Erythroblast (primary cell): ENCODE measurements at places on chromosomes 2 and 18.

GRCh38 chr18:45482286-45482685 is 133.0 kb upstream of the SLC14A2 start:
- no peak for DNase-seq

DNA sequence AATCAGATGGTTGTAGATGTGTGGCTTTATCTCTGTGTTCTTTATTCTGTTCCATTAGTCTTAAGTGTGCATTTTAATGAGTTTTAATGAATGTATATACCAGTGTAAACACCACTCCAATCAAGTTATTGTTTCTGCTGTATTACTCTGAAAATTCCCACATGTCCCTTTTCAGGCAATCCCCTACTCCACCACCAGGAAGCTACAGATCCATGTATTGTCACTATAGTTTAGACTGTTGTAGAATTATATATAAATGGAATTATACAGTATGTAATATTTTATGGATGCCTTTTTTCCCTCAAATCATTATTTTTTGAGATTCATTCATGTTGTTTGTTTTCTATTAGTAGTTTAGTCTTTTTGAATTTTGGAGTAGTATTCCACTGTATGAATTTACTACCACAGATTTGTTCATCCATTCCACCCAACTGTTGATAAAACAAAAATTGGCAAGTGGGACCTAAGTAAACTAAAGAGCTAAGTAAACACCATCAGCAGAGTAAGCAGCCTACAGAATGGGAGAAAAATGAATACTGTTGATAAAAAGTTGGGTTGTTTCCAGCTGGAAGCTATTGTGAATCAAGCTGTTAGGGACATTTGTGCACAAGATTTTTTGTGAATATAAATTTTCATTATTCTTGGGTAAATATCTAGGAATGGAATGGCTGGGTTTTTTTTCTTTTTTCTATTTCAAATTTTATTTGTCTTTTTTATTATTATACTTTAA is 262.0 kb downstream of the CAMKMT start:
- no peak for DNase-seq

DNA sequence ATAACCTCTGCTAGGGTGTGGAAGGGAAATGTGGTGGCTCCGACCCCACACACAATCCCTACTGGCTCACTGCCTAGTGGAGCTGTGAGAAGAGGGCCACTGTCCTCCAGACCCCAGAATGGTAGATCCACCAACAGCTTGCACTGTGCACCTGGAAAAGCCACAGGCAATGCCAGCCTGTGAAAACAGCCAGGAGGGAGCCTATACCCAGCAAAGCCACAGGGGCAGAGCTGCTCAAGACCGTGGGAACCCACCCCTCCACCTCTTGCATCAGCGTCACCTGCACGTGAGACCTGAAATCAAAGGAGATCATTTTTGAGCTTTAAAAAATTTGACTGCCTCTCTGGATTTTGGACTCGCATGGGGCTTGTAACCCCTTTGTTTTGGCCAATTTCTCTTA is 249.0 kb upstream of the CDH2 start:
- DNase-seq: no peak

GRCh38 chr2:131112529-131112928 is 7.4 kb downstream of the PLEKHB2 start:
- no peak for DNase-seq

DNA sequence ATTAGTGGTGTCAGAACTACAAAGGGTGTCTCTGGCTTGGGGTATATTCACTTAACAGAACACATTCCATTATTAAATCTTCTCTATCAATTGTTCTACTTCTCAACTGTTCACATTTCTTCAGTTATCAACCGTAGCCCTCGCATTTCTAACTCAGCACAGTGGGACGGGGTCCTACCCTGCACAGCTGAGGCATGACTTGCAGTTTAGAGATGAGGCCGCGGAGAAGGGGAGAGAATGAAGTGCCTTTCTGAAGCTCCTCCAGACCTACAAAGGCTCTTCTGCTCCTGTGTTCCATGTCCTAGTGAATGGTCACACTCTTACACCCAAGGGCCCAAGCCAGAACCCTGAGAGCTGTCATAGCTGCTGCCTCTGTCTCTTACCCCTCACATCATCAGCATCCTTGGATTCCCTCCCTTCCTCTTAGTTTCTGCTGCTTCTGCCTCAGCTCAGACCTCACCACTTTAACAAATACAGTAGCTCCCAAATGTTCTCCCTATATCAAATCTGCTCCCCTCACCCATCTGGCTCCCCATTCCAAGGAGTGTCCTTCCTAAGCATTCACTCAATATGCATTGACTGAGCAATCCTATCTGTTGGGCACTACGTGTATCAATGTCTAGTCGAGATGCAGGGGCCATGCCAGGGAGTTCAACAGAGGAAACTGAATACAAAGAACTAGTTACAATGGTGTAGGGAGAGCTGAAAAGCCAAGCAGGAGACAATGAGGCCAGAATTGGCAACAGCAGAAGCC is 34.3 kb upstream of the MRPL19 start:
- no peak for DNase-seq

DNA sequence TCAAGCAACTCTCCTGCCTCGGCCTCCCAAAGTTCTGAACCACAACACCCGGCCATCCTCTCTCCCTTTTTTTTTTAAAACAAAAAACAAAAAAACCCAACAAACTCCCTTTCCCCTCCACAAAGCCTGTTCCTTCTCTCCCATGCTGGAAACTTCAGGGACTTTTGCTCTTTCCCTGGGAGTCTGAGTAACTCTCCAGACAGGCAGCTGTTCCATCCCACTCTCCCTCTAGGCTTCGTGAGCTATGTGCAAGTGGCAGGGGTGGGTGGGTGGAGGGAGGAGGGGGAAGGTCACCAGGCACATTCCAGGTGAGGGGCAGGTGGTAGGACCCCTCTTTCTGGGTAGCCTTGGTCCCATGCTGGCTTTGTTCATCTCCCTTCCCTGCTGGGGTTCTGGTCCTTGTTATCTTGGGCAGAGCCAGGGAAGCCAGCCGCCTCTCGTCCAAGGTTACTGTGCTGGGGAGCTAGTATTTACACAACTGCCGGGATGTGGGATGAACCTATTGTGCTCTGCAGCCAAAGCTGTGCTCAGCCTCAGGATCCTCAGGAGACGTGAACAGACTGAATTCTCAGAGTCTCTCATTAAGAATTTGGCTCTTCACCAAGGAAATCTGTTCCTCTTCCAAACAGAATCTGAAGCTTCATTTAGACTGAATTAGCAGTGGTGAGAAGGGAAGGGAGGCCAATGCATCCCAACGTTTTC is 106.9 kb downstream of the LIPG start:
- DNase-seq: no peak

DNA sequence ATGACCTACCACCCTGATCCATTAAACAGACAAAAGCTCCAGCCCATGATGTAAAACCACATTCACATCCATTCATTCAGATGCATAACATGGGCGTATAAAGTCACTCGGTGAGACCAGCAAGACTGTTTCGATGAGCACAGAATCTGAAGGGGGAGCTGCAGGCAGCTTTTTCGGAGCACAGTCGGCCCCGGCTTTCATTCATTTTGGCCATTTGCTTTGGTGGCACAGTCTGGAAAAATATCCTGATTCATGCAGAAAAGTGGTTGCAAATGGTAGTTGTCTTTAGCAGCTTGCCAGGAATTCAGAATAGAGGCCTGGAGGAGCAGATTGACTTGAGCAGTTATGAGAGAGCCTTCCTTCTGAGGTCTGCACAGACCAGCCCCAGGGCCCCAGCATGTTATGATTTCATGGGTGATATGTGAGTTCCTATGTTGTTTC is 11.2 kb downstream of the ARID5A start:
- no peak for DNase-seq

GRCh38 chr2:5482929-5483331 is 209.3 kb upstream of the SOX11 start:
- DNase-seq: no peak

GRCh38 chr2:157903151-157903550 is 27.0 kb upstream of the ACVR1 start:
- DNase-seq: no peak

GRCh38 chr2:161004379-161004778 is 155.8 kb upstream of the TANK start:
- DNase-seq: no peak

GRCh38 chr2:53576166-53576565 is 191.4 kb upstream of the CHAC2 start:
- DNase-seq: no peak

GRCh38 chr2:133755480-133756300 is 187.4 kb upstream of the NCKAP5 start:
- DNase-seq: no peak

DNA sequence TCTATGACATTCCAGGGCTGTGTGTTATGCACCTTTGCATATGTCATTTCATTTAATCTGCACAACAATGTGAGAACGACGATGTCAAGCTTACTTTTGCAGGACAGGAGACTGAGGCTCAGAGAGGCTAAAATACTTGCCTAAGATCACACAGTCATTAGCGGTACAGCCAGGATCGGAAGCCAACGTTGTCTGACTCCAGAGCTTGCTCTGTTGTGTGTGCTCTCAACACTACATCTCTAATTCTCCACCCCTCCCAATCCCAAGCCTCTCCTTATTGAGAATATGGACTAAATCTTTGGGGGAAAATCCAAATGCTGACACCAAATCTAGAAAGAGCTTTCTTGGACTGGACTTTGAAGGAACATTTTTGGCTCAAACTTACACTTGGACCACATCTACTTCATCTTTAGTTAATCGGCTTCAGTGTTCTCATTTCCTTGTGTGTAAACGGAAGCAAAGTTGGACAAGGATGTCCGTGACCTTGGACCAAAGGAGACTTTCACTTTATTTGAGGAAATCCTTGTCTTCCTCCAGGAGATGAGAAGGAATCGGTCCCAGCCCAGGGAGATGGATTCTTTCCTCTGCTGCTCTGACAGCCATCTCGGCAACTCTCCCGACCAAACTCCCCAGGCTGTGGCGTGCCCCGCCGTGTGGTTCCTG is 242.4 kb downstream of the LPIN1 start:
- DNase-seq: no peak

GRCh38 chr2:80028584-80028983 is 276.0 kb downstream of the LRRTM1 start:
- DNase-seq: no peak

GRCh38 chr2:226164512-226164911 is 635.1 kb downstream of the IRS1 start:
- no peak for DNase-seq

GRCh38 chr2:231065966-231066365 is 9.3 kb downstream of the PSMD1 start:
- DNase-seq: no peak

- DNase-seq: no peak
Measured at GRCh38 chr18:28152354-28152753, 24.6 kb downstream of the CDH2 start.

GRCh38 chr18:355678-356077 is 87.8 kb upstream of the THOC1 start:
- no peak for DNase-seq

DNA sequence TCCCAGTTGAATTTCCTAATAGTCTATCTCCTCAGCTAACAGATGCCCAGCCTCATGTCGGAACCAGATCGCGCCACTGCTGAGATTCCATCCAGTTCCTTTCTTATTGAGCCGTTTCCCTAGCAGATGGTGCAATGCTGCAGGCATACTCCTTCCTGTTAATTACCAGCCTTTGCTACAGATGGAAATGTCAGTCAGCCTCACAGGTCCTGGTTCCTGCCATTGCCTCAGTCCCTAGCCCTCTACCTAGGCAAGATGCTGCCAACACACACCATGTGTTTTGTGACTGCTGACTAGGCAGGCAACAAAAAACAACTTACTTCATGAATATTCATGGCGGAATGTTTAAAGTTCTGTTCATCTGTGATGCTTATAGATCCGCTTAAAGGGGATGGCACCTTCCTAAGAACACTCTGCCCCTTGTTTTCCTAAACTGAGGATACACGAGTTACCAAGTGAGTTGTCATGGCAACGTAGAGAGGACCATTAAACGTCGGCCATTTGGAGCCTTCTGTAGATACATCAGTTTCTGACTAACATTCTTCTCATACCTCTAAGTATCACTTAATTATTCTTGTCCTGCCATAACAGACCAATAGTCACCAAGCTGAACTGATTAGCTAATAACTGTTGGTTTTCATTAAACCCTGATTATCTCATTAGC is 749.5 kb downstream of the RNF144A start:
- DNase-seq: no peak

- no peak for DNase-seq
Measured at GRCh38 chr2:41736105-41736567, 311.7 kb upstream of the PKDCC start.

DNA sequence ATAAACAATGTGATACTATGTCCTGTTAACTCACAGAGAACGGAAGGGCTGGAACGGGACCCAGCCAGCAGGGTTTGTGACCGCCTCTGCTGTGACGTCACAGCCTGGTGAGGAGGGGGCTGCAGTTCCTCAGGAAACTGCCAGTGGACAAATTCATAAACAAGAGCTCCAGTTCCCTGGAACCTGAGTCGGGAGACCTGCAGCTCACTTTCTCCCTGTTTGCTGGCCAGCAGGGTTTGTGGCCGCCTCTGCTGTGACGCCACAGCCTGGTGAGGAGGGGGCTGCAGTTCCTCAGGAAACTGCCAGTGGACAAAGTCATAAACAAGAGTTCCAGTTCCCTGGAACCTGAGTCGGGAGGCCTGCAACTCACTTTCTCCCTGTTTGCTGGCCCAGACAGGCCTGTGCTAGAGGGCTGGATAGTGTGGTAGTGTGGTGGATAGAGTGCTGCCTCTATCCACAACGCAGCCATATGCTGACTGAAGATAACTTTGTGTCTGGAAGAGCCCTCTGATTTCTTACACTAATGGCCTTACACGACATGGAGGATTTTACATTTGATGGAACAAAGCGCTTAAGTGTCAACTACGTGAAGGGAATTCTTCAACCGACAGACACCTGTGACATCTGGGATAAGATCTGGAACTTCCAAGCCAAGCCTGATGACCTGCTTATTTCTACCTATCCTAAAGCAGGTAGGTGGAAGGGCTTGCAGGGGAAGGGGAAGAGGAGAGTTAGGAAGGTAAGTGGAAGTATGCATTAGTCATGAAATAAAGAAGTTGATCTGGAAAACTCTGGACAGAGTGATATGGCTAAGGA is at the start of gene SULT1C4:
SULT1C4 (plus strand) TSS at position 140 of the 816 bp plus-strand sequence; CDS start at position 524, 384 bp downstream.
- no peak for DNase-seq

GRCh38 chr2:183359867-183360266 is 235.6 kb downstream of the NUP35 start:
- DNase-seq: no peak

GRCh38 chr2:150520887-150521664 is 33.6 kb upstream of the RND3 start:
- DNase-seq: no peak
